Mucosa of descending colon (tissue), 3 donors: ENCODE measurements at places on chromosomes 11 and 22. TPM values are rescaled to one million over a fixed set of nuclear protein-coding genes. Genes with fewer than 3 reads are reported as not detected.

Gene MYBPC3
- 0.06 TPM for total RNA-seq

Gene CTSF
- 84.3 TPM for total RNA-seq

Gene MMP11
- 2.0 TPM for total RNA-seq

Gene CHORDC1
- 37.6 TPM for total RNA-seq

Gene RFPL3
- not detected for total RNA-seq

Gene CD3D
- 4.9 TPM for total RNA-seq

Gene APOC3
- total RNA-seq = not detected

Gene FAT3
- 2.7 TPM for total RNA-seq

Gene SLC1A2
- total RNA-seq = 1.1 TPM

- no peak for DNase-seq
Measured at GRCh38 chr11:1075341-1075911, 752 bp downstream of the MUC2 start.

DNA sequence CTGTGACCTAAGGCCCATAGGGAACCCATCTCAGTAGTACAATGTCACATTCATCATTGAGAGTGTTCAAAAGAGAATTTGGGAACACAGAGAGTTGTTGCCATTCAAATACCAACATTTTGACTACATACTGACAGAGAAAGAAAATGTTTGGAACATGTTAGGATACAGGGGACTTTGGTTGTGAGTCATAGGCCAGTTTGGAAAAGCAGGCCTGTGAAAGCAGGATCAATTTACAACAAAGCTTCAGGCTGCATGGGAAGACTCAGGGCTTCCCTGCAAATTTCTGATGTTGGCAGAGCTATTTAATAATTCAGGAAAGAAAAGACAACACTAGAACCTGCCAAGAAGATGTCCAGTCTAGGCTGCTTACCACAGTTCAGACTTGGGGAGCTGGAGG lies 374 bp downstream of the NLRP10 start:
- no peak for DNase-seq

DNA sequence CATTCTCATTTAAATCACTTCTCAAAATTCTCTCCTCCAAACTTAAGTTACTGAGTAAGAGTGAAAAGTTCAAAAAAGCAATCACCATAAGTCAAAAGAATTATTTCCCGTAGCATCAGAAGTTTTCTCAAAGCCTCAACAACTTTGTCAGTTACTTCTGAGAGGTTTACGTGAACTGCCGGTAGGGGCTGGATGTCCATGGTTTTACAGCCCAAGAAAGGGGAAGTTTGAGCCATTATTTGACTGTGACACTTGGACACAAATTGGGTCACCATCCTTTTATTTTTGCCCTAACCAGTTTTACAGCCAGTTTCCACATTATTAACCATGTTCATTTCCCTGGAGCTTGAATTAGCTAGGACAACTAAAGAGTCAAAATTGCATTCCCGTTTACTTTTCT lies 7.5 kb downstream of the POU2AF3 start:
- no peak for DNase-seq

DNA sequence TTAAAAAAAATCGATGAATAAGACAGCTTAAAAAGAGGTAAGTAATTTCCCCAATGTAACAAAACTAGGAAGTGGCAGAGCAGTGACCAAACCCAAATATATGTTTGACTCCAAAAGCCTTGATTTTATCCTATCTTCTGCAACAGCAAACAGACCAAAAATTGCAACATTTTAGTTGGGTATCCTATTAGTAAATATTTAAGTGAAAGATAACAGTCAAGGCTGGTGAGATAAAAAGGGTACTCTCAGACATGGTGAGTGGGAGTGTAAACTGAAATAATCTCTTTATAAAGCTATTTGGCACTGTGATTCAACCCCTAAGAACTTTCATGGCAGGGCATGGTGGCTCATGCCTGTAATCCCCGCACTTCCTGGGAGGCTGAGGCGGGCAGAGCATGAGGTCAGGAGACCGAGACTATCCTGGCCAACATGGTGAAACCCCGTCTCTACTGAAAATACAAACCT lies 1.9 kb upstream of the RDX start:
- DNase-seq = no peak

DNA sequence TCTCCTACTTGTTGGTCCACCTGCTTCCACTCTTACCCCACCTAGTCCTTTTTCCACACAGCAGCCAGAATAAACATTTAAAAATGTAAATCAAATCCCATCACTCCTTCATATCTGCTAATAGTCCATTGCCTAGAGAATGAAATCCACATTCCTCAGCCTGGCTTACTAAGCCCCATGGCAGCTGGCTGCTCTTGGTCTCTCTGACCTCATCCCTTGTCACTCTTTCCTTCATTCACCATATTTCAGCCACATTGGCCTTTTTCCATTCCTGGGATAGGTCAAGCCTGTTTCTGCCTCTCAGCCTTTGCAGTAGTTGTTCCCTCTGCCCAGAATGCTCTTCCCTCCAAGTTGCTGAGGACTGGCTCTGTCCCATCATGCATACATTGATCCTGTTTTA lies 512.8 kb downstream of the INSC start:
- DNase-seq = no peak

GRCh38 chr11:130588471-130588870 lies 140.0 kb downstream of the ADAMTS15 start:
- DNase-seq = no peak

DNA sequence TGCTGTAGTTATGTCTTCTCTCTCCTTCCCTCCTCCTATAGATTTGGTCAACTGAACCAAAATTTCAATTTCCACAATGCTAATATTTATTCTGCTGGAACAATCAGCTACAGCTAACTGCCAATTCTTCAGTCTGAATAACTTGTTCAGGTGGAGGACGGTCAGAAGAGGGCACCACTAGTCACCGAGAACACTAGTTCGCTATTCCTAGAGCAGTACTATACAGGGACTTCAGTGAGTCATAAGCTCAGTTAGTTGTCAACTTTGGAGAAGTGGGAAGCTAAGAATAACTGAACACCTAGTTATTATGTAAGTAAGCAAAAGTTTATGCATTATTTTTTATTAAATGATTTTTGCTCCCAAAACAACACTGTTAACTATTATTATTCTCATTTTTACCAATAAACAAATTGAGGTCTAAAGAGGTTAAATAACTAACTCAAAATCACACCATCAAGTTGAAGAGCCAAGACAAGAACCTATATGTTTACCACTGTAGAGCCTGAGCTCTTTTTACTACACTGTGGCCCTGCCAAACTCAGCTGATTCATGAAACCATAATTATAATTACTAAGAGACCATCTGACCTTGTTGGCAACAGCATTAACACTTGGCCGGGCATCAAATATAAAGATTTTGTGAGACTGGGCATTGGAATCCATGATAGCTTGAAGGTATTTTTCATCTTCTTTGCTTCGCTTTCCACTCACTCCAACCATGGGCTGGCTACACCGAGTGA lies 59.0 kb downstream of the CEP57 start:
- no peak for DNase-seq

DNA sequence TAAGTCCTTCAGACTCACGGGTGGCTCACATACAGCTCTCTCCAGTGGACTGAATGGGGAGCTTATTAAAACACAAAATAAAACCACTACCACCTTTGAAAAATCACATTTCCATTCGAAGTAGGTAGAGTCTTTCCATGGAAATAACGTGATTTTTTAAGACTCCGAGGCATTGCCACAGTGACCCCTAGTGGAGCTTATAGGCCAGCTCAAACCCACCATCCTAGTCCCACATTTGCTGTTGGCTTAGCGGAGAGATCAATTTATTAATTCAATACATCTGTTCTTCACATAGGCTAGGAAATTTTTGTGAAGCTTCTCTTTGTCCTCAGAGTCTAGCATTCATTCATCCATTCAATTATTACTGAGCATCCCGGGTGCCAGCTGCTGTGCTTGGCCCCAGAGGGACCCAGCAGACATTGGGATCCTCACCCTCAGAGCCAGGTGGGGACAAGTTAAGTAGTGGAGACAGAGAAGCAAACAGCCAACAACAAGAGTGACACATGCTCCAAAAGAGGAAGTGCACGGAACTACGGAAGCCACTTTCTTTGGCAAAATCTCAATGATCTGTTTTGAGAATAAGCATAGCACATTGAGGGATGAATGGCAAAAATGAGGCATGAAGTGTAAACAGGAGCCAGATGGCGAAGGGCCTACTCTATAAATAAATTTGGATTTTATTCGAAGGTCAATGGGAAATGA lies 10.2 kb upstream of the P4HA3 start:
- peak; percentile 30 for DNase-seq

- no peak for DNase-seq
Measured at GRCh38 chr22:44913198-44913983, 96.4 kb downstream of the PHF21B start.

GRCh38 chr22:31206896-31207687 lies 5.0 kb upstream of the LIMK2 start:
- peak; percentile 79 for DNase-seq

DNA sequence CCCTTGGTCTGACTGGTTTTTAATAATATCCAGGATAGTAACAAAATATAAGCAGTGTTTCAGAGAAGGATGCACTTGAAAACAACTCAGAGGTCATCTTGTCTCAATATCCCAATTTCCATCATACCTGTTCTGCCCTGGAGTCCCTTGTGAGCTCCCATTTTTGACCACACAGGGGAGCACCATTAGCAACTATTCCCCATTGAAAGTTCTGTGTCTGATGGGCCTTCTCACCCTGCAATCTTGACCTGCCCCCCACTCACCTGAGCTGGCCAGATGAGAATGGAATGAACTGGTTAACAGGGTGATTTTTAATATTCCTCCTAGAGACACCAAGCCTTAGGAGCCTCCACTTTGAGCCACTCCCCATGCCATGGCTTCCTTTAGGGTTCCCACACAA lies 3.8 kb upstream of the CAPN5 start:
- DNase-seq = no peak

DNA sequence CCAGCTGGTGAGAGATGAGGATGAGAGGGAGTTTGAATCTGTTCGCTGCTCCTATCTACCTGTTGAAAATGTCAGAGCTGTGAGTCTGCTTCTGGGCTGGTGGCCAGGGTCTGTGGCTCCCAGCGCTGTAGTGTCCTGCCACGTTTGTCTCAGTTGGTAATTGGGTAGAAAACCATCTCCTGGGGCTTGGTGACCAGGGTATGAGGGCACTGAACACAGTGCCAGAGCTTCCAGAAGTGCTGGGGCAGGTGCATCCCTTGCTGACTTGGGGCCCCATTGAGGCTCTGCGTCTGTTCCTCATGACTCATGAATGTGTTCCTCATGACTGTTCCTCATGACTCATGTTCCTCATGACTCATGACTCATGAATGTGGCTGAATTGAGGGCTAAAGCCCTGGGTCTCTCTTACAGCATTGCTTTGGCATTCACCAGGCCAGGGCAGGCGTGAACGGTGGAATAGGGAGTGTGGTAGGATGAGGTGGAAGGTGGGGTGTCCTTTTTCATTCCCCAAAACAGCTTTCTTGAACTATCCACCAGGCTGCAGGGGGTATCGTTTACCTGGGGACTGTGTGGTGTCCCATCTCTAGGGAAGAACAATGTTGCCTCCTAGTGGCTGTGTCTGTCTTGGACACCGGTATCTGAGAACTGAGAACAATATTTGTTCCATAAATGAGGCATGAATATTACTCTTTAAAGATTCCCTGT lies 139.5 kb downstream of the COMMD9 start:
- no peak for DNase-seq

- peak; percentile 71 for DNase-seq
Measured at GRCh38 chr11:75554258-75555022, 7.6 kb upstream of the SERPINH1 start.

- DNase-seq = no peak
Measured at GRCh38 chr22:38449776-38450175, 5.2 kb downstream of the KCNJ4 start.

GRCh38 chr11:73426219-73426850 lies 50.1 kb downstream of the RELT start:
- DNase-seq = no peak
